ENCODE measurements at places on chromosomes 12 and 14.

DNA sequence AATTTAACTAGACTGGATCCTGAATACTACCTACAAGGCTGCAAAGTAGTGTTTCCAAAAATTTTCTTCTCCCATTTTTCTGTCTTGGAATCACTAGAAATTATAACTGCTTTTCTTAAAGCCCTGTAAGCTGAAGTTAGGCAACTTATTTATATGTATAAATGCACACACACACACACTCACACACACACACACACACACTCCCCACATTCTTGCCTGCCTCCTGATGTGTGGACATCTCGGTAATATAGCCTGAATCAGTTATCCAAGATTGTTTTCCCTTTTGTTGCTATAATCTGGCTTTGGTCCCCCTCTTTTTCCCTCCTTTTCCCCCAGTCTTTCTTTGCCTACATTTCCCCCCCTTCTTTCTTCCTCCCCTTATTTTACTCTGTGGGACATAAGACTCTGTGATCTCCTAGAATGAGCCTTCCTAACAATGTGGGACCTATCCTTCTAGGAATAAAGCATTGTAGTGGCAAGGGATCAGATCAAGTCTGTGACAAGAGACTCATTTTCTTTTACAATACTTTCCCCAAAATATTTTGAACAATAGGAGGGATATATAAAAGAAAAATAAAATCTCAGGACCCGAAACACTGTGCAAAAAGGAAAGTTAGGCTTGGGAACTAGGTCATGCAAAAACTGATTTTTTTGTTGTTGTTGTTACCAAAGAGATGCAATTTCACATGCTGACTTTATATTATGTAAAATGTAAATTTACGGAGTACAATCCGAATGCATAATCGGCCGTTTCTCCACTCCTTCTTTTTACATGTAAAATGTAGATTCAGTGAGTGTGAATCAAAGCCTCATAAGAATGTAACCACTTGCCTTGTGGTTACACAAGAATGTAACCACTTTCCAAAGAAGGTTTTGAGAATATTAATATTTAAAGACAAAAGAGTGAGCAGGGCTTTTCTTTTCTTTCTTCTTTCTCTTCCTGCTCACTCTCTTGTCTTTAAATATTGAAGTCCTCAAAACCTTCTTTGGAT is 26.3 kb upstream of the CD69 start:
- DNase-seq = no peak

GRCh38 chr12:109689426-109689825 is 24.2 kb upstream of the FAM222A start:
- no peak for DNase-seq

GRCh38 chr12:49945394-49946080 is 5.0 kb upstream of the AQP2 start:
- DNase-seq = peak; percentile 82

- DNase-seq = no peak
Observed at GRCh38 chr12:113341535-113341934, 6.6 kb upstream of the SLC8B1 start.

DNA sequence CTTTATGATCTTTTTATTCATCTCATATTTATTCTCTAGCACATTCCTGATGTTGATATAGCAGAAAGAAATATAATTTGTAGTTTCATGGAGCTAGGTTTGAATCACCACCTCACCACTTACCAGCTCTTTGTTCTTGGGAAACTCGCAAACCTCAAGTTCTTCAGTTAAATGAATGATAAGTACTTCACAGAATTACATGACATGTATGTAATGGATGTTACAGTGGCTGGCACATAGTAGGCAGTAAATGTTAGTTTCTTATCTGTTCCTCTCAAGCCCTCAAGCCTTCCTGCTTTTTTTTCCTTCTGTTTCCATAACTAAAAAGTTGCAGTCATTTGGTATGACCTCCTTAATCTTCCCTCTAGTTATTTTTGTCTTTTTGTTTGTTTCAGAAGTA is 54.9 kb downstream of the SPATS2 start:
- DNase-seq = no peak

DNA sequence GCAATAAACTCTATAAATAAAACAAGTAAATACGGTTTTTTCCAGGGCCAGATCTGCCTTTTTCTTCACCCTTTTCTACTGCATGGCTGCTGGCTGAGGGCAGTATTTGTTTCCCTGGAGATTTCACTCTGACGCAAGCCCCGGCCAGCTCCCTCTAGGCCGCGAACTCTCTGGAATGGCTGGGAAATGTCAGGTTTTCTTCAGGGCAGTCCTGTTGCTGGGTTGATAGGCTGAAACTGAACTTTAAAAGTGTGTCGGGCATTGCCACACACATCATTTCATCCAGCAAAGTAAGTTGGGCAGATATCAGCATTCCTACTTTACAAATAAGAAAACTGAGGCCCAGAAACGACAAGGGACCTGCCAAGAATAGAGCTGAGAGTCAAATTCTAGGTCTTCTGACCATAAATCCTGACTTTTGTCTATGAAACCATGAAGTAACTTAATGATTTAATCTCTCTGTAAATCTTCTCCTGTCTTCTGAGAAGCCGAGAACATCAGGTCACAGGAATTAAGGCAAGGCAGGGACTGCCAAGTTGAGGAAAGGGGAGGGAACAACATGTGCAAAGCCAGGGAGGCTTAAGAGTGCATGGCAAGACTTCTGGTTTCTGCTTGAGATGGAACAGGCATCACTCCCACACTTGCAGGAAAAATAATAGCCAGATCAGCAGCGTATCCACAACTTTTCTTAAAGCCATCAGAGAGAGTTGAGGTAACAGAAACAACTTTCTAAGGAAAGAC is 205.0 kb upstream of the CCDC196 start:
- no peak for DNase-seq

GRCh38 chr12:52452101-52452500 is at the start of gene KRT6B:
KRT6B (minus strand) TSS chr12:52452146; CDS start chr12:52452078, 68 bp downstream.
- no peak for DNase-seq

DNA sequence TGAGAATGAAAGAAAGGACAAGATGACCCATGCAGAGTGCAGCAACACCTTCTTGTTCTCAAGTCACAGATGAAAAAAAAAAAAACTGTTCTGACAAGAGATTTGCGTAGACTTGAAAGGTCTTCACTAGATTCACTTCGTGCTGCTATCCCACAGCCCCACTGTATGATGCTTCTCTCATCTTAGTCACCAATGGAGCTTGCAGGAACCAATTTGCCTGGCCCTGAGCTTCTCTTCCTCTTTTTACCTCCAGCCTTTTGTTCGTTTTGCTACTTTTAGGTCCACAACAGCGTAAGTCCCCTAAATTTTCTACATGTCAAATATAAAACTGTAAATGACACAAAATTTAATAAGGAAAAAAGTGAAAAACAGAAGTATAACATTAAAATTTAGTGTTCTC is 107.9 kb upstream of the NAP1L1 start:
- DNase-seq = no peak

- no peak for DNase-seq
Observed at GRCh38 chr14:104799244-104800014, 1.5 kb upstream of the ZBTB42 start.

GRCh38 chr12:51841727-51842126 is 6.8 kb downstream of the FIGNL2 start:
- no peak for DNase-seq

- DNase-seq = no peak
Observed at GRCh38 chr12:11650286-11651281, 1.1 kb downstream of the ETV6 start.

- DNase-seq = no peak
Observed at GRCh38 chr14:67837011-67837624, 17.5 kb downstream of the RAD51B start.

DNA sequence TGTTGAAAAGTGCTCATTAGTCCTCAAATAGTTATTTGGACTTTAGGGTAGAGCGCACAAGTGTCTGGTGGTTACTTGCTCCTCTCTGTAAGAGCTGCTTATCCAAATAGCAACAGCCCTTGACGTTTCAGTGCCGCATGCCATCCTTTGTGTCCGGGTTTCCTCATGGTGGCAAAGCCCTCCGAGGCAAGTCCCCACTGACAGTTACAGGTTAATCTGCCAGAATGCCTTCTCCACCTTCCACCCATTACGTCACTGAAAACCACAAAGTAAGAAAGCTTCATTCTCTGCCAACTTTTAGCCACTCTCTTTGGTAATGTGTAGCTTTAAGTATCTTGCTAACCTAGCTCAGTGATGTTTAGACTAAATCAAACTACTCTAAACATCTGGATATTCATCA is 78.6 kb downstream of the POLR3B start:
- no peak for DNase-seq

DNA sequence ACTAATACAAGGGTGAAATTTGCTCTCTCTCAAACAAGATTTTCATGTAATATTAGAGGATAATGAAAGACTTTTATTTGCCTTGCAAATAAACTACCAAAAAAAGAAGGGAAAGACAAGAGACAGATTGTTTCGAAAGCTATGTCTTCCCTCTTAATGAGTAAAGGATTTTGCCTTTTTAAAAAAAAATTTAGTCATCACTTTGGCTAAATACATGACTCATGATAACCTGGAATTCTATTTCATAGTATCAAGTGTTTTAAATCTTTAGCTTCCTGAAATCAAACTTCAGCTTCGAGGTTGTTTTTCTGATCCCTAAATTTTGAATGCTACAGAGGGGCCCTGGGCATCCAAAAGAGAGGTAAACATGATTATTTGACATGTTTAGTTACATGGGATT is 144.4 kb downstream of the CCDC59 start:
- DNase-seq = no peak

DNA sequence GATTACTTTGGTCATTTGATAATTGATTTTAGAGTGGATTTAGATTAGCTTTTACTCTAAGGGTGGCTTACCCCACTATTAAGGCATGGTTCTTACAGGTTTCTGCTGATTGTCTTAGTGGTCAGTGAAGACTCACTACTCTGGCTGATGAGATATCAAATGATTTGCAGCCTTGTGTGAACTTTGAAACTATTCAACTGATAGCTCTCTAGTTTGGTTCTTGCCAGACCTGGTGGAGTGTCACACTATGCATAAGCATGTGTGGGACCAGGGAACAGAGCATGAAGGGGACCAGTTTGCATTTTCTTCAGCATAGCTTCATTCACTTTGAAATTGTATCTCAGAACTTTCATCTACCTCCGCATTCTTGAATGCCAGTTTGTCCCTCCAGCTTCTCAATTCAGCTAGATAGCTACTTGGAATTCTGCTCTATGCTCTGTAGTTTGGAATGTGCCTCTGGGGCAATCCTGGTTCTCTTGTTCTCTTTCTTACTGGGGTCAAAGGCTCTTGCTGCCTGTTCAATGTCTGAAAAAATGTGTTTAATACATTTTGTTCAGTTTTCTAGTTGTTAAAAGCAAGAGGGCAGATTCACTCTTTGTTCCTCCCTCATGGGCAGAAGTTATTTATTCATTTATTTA is 12.7 kb downstream of the SCYL2 start:
- no peak for DNase-seq

DNA sequence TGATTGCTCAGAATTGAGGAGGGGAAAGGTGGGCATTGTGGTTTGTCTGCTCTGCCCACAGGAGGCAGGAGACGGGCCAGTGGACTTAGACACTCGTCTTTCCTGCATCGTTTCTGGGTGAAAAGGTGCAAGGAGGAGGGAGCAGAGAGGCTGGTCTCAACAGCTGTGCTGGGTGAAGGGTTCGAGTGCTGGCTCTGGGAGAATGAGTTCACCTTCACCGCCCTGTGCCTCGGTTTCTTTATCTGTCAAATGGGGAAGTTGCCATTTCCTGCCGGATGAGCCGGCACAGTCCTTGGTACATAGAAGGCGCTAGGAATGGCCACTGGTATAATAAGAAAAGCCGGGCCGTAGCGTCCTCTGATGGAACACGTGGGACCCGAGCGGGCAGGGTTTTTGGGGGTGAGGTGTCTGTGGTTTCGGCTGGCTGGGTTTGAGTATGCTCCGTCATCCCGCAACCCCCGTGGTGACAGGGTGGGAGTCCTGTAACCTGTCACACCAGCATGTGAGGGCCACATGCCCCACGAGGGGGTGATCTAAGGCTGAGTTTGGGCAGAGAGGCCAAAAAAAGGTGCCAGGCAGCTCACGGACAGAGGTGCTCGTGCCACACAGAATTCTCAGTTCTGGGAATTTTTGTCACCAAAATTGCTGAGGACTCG is 7.3 kb downstream of the BCL7A start:
- DNase-seq = peak; percentile 76

DNA sequence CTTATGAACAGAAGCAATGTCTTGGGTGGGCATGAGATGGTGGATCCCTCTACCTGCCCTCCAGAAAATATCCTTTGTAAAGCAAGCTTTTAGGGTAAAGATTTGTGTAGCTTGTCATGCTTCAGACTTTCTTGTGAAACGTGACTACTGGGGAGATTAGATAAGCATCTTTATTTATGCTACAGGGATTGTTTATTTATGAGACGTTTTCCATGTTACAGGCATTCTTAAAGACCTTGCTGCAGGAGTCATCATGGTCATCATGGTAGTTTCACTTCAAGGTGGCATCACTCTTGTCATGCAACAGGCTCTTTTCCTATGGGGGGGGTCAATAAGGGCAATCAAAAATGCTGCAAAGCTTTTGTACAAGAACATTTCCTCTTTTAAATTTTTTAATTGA is 8.2 kb upstream of the MIS18BP1 start:
- DNase-seq = no peak

DNA sequence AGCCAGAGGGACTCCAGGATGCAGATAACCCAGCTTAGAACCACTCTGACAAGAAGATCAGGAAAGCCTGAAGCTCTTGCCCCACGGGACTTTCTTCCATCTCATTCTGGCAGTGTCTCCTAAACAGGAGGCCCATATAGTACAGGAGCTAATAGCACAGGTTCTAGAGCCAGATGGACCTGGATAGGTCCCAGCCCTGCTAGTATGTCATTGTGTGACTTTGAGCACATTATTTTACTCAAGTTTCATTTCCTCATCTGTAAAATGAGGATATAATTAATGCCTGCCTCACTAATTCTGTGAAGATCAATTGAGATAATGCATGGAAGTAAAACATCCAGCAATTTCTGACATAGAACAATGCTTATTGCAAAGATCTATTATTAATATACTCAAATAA is 66.5 kb upstream of the GZMB start:
- no peak for DNase-seq

DNA sequence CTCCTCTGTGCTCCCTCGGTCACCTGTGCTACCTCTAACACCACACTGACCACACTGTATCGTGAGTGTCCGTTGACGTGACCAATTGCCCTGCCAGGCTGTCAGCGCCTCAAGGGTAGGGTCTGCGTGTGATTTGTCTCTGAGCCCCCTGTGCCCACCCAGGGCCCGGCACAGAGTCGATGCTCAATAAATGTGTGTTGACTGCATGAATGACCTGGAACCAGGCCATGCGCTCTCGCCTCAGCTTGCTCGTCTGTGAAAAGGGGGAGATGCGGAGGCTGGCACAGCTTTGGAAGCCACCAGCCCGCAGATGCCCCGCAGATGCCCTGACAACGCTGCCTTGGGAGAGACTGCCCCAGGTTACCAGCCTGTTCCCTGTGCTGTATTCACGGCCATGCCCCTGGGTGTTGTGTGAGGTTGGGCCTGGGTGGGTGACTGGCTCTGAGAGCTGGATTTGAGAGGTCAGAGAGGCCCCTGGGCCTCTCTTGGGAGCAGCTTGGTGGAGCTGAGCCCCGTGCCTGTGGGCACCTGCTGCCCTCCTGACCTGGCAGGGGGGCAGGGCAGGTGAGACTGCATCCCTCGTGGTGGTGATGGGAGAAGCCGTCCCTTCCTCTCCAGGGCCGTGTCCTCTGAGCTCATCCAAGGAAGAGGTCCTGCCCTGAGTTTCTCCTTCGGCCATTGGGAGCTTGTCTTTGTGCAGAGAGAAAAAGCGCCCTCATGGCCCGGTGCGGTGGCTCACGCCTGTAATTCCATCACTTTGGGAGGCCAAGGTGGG is 43.2 kb downstream of the CYP46A1 start:
- no peak for DNase-seq
